Placental epithelial cell (primary cell): ENCODE measurements at places on chromosomes 5 and 9. TPM values are rescaled to one million over a fixed set of nuclear protein-coding genes. Genes with fewer than 3 reads are reported as not detected.

Gene CBY3
- 0.39 TPM in 1 of 2 replicates, not detected in the other for total RNA-seq

Gene PDE8B
- under 0.01 TPM in 1 of 2 replicates, not detected in the other for total RNA-seq

Gene FCN2
- total RNA-seq = not detected in 2 replicates

Gene CATSPER3
- 0.54 TPM in 1 of 2 replicates, not detected in the other for total RNA-seq

Gene CKMT2
- total RNA-seq = 0.54 TPM in 1 of 2 replicates, not detected in the other

Gene FBN2
- 194 and 750 TPM in 2 replicates for total RNA-seq

Gene FGFR4
- total RNA-seq = 2.4 and 6.4 TPM in 2 replicates

Gene IFNA2
- not detected in 2 replicates for total RNA-seq

Gene SPARC
- total RNA-seq = 2,067 and 3,526 TPM in 2 replicates
